ENCODE measurements at places on chromosomes 11 and 22. TPM values are rescaled to one million over a fixed set of nuclear protein-coding genes. Genes with fewer than 3 reads are reported as not detected.

Gene EMID1
- 161 TPM for total RNA-seq

- DNase-seq = no peak
Observed at GRCh38 chr22:17828502-17829080, 54.3 kb upstream of the BID start.

DNA sequence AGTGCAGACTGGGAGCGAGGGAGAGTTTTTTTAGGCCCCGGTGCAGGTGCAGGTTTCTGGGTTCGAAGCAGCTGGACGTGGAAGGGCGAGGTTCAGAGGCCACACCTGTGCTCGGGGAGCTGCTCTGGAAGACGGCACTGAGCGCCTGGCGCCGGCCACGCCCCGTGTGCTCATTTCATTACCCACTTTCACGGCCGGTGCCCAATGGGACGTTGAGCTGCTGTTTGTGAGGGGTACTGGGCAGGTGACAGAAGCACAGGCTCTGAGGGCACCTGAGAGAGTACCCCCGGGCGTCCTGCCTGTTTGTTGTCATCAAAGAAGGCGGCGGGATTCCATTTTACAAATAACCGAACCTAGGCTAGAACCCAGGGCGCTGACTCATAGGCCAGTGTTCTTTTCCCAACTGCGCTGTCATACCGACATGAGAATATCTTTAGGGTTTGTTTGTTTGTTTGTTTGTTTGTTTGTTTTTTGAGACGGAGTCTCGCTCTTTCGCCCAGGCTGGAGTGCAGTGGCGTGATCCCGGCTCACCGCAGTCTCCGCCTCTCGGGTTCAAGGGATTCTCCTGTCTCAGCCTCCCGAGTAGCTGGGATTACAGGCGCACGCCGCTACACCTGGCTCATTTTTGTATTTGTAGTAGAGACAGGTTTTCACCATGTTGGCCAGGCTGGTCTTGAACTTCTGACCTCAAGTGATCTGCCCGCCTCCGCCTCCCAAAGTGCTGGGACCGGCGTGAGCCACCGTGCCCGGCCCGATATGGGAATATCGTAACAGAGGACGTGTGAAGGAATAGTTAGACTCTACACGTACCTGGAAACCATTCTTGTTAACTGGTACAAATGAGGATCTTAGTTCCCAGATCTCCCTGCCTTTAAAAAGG, 16.6 kb upstream of the SPTBN2 start:
- no peak for DNase-seq

GRCh38 chr22:30998329-30998728, 29.3 kb downstream of the TUG1 start:
- no peak for DNase-seq

- DNase-seq = peak; percentile 87
Observed at GRCh38 chr22:27134315-27134701, 476.9 kb downstream of the MIAT start.

Gene CSTPP1
- 52.8 TPM for total RNA-seq

- DNase-seq = no peak
Observed at GRCh38 chr11:69144316-69145049, 11.3 kb upstream of the SMIM38 start.

GRCh38 chr22:23002612-23003180, 67.6 kb upstream of the GNAZ start:
- DNase-seq = no peak

Gene PDGFB
- 0.27 TPM for total RNA-seq

DNA sequence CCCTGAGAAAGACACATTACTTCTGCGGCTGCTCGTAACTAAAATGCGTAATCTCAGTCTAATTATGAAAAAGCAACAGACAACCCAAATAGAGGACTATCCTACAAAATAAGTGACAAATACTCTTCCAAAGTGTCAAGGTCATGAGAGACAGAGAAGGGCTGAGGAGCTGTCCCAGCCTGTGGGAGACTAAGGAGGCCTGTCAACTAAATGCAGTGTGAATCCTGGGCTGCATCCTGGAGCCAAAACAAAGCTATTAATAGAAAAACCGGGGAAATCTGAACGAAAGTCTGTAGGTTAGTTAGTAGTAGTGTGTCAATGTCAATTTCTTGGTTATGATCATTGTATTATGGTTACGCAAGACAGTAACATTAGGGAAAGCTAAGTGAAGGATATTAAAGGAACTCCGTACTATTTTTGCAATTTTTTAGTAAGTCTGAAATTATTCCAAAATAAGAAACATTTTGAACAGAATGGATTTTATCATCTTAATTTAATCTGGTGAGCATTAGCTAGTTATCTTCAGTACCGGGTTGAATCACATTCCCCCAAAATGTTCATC, 39.8 kb upstream of the SLC35C1 start:
- no peak for DNase-seq

Gene BDNF
- under 0.01 TPM for total RNA-seq

All from hematopoietic multipotent progenitor cell (in vitro differentiated cells).